Mesendoderm (in vitro differentiated cells): ENCODE measurements at places on chromosomes 12 and 14.

DNA sequence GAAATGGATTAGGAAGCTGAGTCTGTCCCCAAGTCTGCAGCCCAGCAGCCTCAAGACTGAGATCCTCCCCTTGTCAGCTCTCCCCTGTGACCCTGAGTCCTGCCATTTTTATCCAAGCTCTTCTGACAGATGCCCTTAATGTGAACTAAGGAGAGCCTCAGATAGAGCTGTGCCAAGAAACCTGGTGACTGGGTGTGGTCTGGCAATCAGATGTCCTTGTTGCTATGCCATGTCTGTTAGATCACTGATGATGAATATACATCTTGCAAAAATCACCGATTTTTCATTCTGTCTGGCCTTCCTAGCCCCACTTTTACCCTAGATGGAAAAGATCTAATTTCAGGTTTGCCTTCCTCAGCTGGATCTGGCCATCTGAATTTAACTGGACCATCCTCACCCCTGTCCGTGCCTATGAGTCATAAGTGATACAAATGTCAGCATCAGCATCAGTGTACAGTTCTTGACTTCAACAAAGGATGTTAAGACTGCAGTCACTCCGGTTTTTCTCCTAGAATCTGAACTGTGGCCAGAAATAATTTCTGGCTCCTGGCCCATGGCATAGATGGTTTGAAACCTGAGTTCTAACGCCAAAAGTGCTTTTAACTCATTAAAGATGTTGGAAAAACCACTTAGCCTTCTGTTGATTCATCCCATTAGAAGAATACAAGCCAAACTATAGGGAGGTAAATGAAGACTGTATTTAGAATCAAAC, 61.2 kb upstream of the GRIP1 start:
- no peak for DNase-seq

- no peak for DNase-seq
These were observed 9.3 kb upstream of the ITGA5 start for GRCh38 chr12:54428050-54429013.

GRCh38 chr12:117333331-117333881, 28.0 kb downstream of the NOS1 start:
- no peak for DNase-seq

DNA sequence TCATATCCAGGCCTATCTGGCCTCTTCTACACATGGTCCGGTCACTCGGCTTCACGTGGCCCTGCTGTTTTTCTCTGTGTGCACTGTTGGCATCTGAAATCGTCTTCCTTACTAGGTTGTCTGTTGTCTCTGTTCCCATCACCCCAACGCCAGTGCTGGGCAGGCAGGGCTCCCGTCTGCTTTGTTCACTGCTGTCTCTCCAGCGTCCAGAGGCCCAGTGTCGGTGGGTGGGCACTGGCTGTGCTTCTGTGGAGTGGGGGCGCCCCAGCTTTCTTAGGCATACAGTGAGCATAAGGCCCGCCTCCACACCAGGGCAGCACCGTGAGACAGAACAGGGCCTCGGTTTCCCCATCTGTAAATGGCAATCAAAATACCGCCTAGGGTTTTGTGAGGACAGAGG, 153.1 kb downstream of the BCL11B start:
- no peak for DNase-seq

- DNase-seq: no peak
These were observed 30.1 kb upstream of the RESF1 start for GRCh38 chr12:31929027-31929526.

DNA sequence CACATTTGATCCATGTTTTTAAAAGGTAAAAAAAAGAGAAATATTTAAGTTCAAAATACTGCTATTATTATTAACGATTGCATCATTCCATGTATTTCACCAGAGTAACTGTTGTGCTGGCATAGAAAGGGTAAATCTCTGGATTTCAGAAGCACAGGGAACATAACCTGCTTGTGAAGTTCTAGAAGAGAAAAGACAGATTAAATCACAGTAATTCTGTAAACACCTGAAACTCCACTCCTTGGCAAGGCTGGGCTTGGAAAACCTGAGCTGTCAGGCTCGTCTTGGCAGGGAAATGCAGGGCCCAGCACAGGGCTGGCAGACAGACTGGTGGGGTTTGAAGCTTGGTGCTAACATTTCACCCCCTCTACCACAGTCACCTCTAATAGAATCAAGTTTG, 35.1 kb downstream of the SVOP start:
- no peak for DNase-seq

DNA sequence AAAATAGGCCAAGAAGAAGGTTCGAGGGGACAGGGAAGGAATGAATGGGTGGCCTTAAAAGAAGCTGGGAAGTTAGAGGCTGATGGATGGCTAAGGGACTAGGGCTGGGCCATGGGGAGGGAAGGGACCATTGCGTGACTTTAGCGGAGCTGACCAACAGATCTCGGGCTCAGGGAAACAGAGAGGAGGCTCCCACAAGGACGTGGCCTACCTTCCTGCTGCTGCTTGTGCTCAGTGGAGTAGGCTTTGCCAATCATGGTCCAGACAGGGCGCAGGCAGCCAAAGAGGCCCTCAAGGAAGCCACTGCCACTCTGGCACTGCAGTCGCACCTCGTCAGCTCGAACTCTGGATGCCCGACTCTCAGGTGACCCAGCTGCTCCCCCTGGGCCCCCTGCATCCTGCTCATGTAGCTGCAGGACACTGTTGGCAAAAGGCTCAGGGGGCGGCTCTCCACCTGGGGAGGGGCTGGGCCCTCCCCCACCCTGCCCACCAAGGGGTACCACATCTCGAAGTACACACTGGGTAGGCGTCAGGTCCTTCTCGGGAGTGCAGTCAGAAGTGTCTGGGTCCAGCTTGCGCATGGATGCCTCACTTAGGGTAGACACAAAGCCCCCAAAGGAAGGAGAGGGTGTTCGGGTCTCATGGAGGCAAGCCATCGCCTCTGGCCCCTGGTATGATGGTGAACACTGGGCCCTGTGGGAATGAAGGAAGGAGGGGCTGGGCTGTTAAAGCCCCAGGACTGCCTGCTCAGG, 12.3 kb downstream of the MAP3K12 start:
- DNase-seq: no peak

DNA sequence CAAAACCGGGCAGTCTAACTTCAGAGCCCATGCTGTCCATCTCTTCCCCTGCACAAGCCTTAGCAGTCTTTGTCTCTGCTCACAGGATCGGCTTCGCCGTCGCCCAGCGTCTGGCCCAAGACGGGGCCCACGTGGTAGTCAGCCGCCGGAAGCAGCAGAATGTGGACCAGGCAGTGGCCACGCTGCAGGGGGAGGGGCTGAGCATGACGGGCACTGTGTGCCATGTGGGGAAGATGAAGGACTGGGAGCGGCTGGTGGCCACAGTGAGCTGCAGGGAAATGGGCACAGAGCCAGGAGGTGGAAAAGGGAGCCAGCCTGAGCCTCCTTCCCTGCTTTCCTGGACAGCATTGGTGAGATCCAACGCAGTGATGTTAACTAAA, 14.2 kb upstream of the CARMIL3 start:
- no peak for DNase-seq

DNA sequence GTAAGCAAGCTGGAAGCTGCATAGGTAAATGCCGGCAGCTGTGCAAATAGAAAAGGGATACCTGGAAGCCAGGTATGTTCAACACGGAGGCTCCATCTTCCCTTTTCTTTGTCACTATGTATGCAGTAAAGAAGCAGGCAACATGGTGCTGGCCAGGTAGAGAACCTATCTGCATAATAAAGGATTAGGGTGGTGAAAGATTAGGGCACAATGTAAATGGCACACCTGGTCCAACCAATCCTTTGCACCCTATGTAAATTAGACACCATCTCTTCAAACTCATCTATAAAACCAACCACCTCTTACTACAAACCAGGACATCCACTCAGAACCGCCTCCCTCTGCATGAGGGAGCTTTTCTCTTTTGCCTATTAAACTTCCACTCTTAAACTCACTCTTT, 32.3 kb downstream of the RPS29 start:
- DNase-seq: no peak

DNA sequence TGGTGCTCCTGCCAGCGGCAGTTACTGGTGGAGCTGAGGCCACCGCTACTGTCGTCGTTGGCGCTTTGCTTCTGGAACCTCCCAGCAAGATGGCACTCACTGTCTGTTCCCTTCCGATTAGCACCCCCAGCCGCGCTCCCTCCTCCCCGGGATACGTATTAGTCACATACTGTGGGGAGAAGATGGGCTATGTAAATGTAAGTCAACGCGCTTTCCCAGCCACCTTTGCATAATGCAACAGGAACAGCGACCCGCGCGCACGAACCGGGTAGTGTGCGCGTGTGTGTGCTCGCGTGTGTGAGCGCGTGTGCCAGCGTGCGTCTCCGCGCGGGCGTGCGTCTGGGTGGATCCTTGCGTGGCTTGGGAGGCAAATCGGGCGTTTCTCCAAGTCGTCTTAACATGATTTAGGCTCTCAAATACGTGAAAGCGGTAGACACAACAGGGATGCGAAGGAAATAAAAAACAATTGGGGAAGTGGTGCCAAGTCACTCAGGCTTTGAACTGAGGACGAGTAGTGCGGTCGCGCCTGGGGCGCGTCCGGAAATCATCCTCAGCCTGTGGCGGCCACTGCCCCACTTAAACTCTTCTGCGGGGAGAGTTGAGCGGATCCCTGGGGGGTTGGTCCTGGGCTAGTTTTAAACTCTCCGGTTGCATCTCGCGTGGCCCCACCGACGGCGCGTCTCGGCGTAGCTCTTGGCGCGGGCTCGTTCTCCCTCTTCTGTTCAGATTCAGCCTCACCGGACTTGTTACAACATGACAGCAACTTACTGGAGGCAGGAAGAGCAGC, 1.8 kb downstream of the FLRT2 start:
- DNase-seq: peak; percentile 91

- peak; percentile 95 for DNase-seq
These were observed 84.2 kb downstream of the DENND5B start for GRCh38 chr12:31506515-31507306.

DNA sequence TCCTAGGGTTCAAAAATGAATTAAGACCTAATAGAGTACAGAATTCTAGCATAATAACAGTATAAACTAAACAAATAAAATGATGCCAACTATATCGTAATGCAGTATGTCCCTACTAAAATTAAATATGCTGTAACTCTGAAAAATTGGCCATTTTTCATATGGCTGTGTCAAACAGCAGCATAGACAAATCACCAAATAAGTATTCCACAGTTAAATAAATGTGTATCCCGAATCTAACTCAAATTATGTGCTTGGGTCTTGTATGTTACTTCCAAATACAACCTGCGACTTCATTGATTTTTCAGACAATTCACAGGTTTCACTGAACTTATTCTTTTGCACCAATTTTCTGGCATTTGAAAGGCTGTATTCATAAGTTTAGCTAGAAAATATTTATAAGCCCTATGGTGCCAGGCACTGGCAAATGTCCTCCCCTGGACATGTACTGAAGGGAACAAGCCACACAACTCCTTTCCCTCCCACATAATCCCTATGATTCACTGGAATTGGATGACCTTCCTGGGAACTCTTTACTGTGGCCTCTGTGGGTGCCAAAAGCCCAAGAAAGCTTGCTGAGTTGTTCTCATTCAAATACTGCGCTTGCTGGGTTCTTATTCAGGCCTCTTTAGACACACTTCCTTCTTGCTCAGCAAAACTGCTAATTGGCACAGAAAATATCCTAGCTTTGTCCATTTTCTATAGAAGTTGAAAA, 108.8 kb downstream of the KITLG start:
- DNase-seq: no peak

DNA sequence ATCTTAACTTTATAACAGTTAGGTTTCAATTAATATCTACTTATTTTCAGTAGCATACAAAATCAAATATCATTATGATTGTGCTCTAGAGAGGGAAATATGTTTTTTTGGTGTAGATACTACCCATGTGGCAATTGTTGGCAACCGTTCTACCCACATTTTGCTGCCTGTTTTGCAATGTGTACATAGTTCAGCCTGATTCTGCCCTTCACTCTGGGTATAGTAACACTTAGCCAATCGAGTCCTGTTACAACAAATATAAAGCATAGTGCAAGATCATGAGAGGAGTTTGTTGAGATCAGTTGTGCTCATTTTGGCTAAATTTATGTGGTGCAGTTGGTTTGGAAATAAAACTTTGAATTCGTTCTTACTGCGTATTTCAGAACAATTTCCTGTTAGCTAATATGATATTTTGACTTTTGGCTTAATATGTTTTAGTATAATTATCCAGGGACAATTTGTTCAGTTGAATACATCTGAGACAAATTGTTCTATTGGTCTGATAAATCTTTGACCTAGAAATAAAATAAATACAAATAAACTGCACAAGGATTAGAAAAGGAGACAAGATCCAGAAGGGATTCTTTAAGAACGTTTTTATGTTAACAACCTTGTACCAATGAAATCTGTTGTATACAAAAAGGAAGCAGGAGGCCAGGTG, 76.9 kb downstream of the ATF7IP start:
- DNase-seq: no peak
